Stimulated activated naive CD8-positive, alpha-beta T cell treated with anti-CD3 and anti-CD28 coated beads, Interleukin-15, amount 100 ng/mL, for 72 hours (primary cell): ENCODE measurements at places on chromosomes 13 and 19.

DNA sequence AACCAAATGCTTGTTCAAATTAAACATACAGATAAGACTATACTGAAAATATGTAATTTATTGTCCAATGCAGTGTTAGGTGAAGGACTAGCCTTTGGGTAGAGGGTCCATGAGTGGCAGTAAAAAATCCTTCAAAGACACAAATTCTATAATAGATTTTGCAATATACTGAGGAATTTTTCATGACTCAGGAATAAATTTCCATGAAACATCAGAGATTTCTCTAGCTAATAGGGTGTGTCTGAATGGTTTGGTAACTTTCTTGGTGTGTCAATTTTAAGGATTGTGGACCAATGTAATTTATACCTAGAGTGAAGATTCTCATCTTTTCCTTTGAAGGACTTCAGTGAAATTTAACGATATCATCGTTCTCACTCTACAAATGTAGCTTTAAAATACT, 546.7 kb downstream of the SLITRK5 start:
- DNase-seq, result no peak

- no peak for DNase-seq
These were observed 2532.9 kb downstream of the PCDH9 start for GRCh38 chr13:64697226-64697625.

DNA sequence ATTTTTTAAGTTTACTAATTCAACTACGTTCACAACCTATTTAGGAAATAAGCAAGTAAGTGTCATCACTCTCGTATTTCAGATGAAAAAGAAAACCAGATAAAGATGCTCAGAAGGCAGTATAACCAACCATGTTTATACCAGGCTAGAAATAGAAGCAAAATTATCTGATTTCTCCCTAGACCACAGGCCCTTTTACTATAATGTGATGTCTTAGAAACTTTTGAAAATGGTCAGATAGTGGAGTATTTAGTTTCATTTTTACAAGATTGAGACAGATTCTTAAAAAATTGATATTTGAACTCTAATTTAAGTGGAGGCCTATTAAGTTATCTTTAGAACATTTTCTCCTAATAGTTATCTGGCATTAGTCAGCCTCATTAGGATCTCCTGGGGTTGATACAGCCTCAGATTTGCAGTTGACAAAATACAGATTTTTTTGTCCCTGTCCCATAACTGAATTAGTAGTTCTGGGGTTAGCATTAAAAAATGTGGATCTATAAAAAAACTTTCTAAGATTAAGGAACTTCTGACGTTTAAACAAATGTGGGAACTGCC, 818.7 kb upstream of the PCDH9 start:
- no peak for DNase-seq

DNA sequence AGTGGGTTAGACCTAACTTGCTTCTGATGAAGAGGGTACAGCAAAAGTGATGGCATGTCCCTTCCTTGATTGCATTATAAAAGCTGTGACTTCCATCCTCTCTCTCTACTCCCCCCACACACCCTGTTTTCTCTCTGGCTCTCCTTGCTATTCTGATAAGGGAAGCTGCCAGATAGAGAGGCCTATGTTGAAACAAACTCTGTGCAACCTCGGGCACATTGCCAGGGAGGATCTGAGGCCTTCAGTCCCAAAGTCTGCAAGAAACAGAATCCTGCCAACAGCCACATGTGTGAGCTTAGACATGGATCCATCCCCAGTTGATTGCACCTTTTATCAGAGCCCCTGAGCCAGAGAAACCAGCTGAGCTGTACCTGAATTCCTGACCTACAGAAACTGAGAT, 44.8 kb upstream of the ARGLU1 start:
- DNase-seq, result no peak

- no peak for DNase-seq
These were observed 7.7 kb upstream of the MISP start for GRCh38 chr19:743168-743687.

GRCh38 chr19:10776900-10777650, 58.9 kb downstream of the TMED1 start:
- no peak for DNase-seq

DNA sequence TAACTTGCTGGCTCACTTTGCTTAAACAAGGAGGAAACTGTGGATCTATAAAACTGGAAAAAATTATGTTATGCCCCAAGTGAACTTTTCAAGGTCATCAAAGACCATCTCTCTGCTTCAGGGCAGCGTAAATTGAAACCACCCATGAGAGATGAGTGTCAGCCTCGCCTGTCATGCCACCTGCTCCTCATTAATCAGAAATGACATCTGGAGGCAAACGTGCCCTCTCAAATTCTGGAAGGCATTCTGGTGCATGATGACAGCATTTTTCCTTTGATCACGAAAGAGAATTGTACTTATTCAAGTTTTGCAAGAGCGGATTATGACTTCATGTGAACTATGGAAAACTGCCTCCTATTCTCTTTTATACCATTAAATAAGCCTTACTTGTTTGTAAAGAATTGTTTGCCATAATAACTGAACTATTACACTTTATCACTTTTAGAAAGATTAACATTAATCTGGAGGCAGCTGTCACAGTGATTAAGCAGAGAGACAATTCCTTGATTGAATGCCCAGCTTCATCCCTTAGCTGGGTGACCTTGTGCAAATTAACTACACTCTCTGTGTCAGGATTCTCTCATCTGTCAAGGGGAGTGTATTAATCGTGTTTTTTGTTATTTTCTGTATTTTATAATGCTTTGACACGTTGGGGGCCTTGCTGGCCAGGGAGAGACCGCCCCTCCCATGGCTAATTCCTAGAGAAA, 17.0 kb upstream of the SACS start:
- no peak for DNase-seq

- no peak for DNase-seq
These were observed at the start of gene SLITRK6 for GRCh38 chr13:85799097-85799582. SLITRK6 (minus strand) TSS chr13:85799419; CDS start chr13:85796508, 2,911 bp downstream.
